ENCODE measurements at places on chromosomes 4 and X.

GRCh38 chrX:14902537-14902936, 29.3 kb downstream of the MOSPD2 start:
- no peak for DNase-seq

DNA sequence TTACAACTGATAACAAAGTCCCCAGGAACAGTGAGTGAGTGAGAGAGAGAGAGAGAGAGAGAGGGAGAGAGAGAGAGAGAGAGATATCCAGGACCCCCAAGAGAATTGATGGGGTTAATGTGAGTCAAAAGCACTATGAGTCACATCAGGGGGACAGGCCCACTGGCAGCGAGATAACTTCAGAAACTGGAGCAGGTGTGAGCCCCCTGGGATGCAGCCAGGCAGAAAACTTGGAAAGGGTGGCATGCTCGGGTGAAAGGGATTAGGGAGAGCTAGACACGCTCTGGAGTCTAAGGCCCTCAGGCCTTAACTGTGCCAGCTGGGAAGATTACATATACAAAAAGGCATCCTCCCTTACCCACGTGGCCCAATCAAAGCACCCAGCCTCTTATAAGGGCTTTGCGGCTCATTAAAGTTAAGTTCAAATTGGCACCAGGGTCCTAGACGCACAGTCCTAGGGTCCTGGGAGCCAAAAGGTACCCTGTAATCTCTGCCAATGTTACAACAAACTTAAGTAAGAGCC, 841 bp downstream of the ACOT9 start:
- DNase-seq, result peak; percentile 79

- DNase-seq, result peak; percentile 34
Observed at GRCh38 chrX:123361371-123361770, 177.3 kb downstream of the GRIA3 start.

DNA sequence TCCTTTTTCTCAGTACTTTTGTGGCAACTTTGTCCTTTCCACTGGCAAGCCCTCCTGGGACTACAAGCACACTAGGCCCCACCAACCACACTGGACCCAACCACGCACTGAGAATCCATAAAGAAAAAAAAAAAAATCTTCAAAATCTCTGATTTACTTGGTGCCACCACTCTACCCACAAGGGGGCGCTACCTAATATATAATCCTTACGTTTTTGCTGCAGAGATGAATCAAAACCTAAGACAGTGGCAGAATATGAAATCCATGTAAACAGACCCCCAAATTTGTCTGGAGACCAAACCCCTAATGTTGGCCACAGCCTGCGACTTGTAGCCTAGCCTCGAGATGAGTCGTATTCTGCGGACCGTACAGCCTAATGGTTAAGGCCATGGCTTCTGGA, 63.5 kb upstream of the ARHGAP36 start:
- no peak for DNase-seq
